Umbilical cord (tissue), 2 donors: ENCODE measurements at places on chromosomes 7 and 10. TPM values are rescaled to one million over a fixed set of nuclear protein-coding genes. Genes with fewer than 3 reads are reported as not detected.

The SLC26A3 gene
- total RNA-seq = 6.3 TPM

The UCMA gene
- 3.9 TPM for total RNA-seq

The AMPH gene
- 2.4 TPM for total RNA-seq

The DNAAF5 gene
- total RNA-seq = 4.3 TPM

The MALRD1 gene
- 4.8 TPM for total RNA-seq

The KCP gene
- total RNA-seq = 1.4 TPM

The IKZF1 gene
- 40.9 TPM for total RNA-seq

The SYPL1 gene
- total RNA-seq = 47.2 TPM

The CYP2W1 gene
- total RNA-seq = 39.2 TPM

The PILRA gene
- total RNA-seq = not detected

The NANOS1 gene
- 3.1 TPM for total RNA-seq

The ITIH5 gene
- 72.5 TPM for total RNA-seq

The NHLRC2 gene
- total RNA-seq = 21.4 TPM

The TMEM236 gene
- total RNA-seq = 1.2 TPM

The ABCC2 gene
- total RNA-seq = 0.72 TPM

The CYP3A4 gene
- 0.72 TPM for total RNA-seq

The PNLIPRP3 gene
- total RNA-seq = 0.96 TPM

The PLEKHS1 gene
- total RNA-seq = 2.2 TPM

The MYPN gene
- total RNA-seq = 1.4 TPM

The MMRN2 gene
- 29.1 TPM for total RNA-seq

The CYP3A5 gene
- 25.8 TPM for total RNA-seq

The STAG3 gene
- 1.9 TPM for total RNA-seq

The AASS gene
- total RNA-seq = 46.5 TPM

The RBAK gene
- 26.0 TPM for total RNA-seq

The PTN gene
- 25.8 TPM for total RNA-seq

The RBM28 gene
- total RNA-seq = 6.7 TPM

The PNLIPRP1 gene
- total RNA-seq = 2.9 TPM

The CFTR gene
- 6.3 TPM for total RNA-seq
